Fibroblast of skin of abdomen (primary cell): ENCODE measurements at places on chromosomes 6 and 20.
A peak's percentile ranks its signal among the peaks of the same experiment; 100 is the strongest.

DNA sequence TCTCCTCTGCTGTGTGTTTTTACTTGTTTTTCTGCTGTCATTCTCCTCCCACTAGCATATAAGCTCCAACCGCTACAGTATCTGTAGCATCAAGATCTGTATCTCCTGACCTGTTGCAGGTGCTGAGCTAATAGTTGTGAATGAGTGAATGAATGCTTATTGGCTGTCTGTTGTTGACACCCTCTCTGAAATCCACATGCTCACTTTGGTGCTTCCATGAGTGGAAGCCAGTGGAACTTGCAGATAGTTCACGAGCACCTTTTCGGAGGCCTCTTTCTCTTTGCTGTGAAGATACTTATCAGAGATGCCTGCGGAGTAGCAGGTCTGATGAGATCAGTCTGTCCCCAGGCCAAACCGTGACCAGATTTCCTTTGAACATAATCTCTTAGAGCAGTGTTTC lies 117.3 kb downstream of the EYA2 start:
- no peak for DNase-seq

- DNase-seq: peak; percentile 87
These were observed 390.2 kb downstream of the TENT5A start for GRCh38 chr6:81362246-81362645.

- peak; percentile 64 for DNase-seq
These were observed 22.0 kb upstream of the QKI start for GRCh38 chr6:163392533-163392932.

DNA sequence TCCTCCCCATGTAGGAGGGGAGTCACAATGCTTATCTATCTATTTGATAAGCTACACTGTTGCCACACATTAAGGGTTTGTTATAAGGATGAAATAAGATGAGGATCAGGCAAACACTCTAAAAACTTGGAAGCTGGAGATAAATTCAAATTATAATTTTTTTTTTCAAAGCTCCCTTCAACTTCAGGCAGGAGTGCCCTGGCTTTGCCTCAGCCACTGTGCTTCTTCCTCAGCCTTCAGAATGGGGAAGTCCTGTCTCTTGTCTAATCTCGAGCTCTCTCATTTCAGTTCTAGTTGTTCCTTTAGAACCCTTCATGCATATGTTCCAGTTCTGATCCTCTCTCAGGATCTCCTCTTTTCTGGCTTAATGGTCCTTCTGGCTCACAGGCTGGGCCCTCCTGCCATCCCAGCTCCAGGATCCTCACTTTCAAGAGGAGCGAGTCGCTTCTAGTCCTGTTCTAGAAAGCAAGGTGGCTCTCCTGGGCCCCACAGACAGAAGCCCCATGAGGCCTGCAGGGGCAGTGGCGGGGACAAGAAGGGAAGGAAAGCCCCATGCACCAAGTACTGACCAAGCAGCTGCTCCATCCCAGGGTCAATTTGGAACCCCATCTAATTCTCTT lies 164.3 kb downstream of the VEGFA start:
- DNase-seq: no peak

- DNase-seq: peak; percentile 91
These were observed 137.0 kb upstream of the TNFAIP3 start for GRCh38 chr6:137729866-137730629.

DNA sequence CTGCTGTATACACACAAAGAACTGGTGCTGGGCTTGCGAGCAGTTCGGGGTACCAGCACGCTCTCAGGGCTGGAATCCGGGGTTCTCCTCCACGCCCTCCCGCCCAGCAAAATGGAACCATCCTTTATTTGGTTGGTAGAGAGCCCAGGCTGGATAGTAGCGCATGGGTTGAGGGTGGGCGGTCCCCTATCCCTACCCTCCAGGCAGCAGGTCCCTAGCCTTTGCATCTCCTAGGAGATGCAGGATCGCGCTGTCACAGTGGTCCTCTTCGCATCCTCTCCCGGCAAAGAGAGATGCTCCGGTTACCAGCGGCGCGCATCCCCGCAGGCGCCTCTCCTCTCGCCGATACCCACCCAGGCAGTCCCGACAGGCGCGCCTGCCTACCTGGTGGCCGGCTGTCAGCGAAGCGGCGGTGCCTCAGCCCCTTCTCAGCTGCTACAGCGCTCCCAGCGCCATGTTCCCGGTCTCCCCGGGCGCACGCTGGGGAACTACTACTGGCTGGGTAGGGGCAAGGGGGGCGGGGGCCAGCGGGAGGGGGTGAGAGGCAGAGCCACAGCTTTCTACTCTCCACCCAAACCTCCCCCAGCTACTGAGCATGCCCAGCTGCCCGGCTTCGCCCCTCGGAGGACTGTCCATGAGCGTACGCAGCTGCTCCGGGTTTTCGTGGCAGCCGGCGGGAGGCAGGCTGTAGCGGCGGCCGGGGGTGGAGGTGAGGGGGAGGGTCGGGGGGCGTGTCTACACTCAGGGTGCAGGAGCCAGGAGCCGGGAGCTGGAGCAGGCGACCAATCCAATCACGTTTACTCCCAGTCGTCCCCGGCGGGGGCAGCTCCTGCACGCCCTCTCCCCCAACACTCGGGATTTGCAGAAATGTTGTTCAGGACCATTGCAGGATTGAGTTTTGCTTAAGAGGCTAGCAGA lies at the start of gene PAK5:
TSS of gene PAK5 (minus strand) at position 699 of the 918 bp plus-strand sequence. CDS start 194,748 bp downstream, outside the sequence.
- peak; percentile 61 for DNase-seq

DNA sequence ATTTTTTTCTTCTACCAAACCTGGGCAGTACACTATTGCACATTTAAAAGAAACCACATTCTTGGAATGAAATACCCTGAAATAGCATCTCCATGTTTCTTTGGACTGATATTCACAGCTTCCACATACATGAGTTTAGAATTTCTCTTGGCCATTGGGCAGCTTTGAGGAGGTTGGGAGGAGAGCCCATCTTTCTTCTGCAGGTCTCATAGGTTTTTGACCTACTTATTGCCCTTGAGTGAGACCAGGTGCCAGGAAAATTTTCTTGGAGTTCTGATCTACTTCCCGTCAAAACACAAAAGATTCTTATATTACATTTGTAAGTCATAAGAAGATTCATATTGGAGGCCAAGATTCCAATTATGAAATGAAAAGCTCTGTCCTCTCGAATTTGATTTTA lies 212.0 kb downstream of the IBTK start:
- no peak for DNase-seq
